ENCODE measurements at places on chromosomes 6 and 20.

DNA sequence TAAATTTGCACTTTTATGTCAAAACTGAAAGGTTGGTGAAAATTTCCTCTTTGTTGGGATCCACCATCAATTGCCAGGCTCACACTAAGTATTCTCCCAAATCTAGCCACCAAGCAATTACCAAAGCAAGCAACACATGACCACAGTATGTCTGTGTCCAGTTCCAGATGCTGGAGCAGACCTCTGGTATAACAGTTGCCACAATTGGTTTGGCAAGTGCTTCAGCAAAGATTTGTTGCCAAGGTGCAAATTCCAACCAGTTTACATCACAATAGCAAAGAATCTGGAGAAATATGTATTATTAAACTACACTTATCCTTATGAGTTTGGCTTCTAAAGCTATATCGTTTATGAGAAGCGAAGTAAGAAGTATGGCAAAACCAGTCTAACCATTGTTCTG is 6.4 kb downstream of the GTF2H5 start:
- no peak for DNase-seq

DNA sequence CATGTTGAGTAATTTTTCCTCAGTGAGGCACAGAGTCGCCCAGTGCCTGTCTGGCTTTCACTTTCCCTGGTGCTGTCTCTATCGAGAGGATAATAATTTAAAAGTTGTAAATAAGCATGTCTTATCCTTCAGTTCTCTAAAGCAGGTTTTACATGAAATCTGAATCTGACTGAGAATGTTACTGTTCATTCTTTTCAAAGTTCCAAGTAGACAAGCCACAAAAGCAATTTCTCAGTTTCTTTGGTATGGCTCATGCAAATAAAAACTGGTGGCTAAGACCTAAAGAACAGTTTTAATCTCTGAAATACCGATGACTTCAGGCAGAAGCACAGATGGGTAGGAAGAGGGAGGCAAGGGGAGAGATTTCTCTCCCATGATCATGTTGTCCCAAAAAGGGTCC is 87.6 kb upstream of the GCM1 start:
- DNase-seq: no peak

DNA sequence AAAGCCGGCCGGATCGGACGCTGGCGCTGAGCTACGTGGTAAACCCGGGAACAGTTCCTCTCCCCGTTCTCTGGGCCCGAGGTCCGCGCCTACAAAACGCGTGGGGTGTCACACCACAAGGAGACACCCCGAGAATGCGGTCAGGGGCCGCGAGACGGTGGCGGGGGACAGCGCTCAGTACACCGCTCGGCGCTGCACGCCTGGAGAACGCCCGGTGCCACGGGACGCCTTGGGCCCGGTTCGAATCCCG is 670 bp downstream of the NCOA5 start:
- DNase-seq: no peak

DNA sequence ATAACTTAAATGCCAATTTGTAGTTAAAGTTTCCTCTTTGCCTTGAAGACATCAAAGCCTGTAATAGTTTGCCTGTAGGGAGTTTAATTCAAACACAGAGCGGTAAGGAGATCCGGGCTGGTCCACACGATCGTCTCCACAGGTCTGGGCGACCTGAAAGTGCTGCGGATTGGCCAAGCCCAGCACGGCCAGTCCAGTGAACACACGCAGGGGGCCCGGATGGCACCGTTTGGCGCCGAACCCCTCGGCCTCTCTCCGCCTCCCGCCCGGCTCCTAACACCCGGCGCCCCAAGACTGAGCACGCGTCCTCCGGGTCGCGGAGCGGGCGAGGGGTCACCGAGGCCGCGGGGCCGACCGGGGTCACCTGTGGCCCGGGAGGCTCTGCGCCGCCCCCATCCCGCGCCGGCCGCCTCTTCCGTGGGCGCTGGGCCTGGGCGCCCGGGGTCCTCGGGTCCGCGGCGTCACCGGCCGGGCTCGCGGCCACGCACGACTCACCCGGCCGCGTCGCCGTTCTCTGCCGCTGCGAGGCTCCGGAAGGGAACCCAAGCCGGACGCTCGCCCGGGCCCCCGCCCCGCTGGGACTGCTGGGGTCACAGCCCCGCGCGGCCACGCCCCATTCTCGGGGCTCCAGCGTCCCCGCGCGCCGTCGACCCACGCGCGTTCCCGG is 481 bp downstream of the SERPINB6 start:
- DNase-seq: no peak

DNA sequence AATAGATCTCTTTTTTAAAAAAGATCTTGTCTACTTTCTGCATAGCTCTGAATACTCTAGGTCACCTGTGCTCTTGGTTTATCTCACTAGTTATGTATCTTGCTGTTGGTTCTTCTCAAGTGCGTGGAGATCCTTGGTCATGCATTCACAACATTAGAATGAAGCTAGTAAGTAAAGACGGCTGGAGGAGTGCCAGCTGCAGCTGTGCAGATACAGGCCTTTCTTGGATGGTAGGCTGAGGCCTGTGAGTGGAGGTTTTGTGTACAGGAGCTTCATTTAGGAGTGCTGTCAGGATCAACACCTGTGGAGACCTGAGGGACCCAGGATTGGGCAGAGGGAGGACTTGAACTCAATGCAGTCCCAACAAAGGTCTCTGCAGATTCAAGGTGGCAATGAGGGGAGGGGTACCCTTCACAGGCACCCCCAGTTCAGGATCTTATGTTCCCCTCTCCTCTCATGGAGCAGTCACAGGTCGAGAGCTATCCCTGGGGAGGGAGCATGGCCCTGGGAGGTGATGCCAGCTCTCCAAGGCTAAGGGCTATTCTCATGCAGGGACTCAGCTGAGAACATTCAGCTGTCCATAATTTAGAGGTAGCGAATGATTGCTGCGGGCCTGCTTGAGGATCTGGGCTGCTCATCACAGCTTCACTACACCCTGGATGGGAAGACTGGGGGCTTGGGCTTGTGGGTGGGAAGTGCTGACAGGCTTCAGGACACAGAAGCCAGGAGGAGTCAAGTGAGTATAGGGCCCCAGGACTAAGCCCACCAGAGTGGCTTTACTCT is 98.9 kb upstream of the ENPP5 start:
- DNase-seq: no peak

DNA sequence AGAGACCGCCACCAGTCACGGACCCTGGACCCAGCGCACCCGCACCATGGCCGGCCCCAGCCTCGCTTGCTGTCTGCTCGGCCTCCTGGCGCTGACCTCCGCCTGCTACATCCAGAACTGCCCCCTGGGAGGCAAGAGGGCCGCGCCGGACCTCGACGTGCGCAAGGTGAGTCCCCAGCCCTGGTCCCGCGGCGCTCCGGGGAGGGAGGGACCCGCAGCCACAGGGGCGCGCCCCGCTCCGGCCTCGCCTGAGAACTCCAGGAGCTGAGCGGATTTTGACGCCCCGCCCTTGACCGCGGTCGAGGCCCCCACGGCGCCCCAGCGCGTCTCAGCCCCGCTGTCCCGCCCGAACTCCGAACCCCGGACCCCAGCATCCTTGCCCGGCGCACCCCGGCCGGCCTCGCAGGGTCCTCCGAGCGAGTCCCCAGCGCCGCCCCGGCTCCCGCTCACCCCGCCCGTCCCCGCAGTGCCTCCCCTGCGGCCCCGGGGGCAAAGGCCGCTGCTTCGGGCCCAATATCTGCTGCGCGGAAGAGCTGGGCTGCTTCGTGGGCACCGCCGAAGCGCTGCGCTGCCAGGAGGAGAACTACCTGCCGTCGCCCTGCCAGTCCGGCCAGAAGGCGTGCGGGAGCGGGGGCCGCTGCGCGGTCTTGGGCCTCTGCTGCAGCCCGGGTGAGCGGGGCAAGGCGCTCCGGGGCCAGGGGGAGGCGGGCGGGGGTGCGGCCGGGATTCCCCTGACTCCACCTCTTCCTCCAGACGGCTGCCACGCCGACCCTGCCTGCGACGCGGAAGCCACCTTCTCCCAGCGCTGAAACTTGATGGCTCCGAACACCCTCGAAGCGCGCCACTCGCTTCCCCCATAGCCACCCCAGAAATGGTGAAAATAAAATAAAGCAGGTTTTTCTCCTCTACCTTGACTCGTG is at the start of gene OXT:
Gene OXT, plus strand, starts transcription at position 11 of the 920 bp plus-strand sequence. Its CDS starts 36 bp downstream, at position 47.
- no peak for DNase-seq

- no peak for DNase-seq
These were observed 125.3 kb downstream of the PREX1 start for GRCh38 chr20:48702455-48702913.

DNA sequence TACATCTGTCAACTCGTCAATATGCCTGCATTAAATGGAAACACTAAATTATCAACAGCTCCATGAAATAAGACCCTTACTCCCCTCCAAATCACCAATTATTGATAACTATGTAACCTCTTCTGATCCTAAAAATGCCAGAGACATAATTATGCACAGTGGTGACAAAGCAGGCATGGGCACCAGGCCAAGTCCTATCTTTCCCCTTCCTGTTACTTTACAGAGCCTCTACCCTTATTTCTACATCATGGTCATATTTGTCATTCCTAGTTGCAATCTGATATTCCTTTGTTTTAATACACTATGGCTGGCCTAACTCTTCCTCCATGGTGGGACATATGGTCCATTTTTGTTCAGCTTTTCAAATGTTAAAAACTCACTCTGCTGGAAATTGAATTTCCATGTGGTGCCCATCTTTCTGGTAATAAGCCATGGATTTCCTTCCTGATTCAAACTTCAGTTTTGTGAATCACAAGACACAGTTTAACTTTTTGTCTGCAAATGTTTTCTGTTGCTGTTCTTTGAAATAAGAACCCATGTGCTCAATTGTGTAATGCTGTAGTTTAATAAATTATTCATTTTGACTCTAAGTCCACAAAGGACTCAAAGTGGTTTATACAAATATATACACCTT is 41.8 kb upstream of the ARFGEF2 start:
- DNase-seq: no peak

GRCh38 chr6:99282479-99283062 is 66.9 kb downstream of the FAXC start:
- DNase-seq: no peak

DNA sequence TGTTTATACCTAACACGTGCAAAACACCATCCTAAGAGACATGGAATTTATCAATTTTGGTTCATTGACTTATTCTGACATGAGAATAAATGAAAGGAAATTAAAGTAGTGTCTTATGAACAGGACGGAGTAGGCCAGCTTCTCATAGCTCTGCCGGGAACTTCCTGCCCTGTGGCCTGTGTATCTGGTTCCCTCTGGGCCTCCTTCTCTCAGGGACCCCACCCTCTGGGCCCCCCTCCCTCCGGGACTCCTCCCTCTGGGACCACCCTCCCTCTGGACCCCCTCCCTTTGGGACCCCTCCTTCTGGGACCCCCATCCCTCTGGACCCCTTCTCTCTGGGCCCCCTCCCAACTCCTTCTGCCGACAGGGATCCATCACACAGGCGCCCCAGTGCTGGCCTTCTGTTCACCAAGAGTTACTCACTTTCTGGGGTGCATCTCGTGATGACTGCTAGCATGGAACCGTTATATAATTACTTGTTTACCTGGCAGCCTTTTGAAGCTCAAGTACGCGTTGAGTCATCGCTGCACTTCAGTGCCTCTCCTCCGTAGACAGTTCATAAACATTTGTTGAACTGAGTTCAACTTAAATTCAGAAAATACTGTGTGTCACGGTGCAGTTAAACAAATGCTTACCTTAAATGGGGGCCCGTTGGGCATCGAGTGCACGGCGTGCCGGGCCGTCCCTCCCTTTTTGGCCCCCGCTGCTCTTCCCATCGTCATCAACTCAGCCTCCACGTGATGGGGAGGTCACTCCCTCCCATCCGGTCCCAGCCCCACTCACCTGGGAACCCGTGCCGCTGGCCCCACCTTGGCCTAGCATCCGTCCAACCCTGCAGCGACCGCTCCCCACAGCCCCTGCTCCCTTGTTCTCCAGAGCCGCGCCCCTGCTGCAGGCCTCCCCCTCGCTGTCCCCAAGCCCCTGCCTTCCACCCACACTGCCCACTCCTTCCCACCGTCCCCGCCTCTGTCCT is 8.1 kb downstream of the CCR6 start:
- DNase-seq: no peak

- no peak for DNase-seq
These were observed 41.8 kb downstream of the C6orf58 start for GRCh38 chr6:127618729-127619128.

GRCh38 chr20:63319164-63320040 is 26.4 kb downstream of the COL20A1 start:
- no peak for DNase-seq

DNA sequence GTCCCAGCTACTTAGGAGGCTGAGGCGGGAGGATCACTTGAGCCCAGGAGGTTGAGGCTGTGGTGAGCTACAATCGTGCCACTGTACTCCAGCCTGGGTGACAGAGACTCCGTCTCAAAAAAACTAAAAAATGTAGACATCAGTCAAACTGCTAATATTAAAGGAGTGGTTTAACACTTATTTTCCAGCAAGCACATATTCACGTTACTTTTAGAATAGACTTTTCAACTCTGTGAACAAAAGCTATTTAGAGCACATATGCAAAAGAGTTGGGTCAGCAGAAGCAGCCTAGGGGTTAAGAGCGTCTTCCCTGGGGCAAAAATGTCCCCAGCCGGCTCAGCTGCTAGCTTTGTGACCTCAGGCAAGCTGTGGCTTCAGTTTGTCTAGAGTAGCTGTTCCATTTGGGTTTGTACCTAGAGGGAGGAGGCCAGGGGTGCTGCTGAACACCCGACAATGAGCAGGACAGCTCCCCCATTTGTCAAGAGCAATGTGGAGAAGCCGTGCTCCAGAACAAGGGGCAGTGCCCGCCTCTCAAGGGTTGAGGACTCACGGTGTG is 62.5 kb upstream of the PTGIS start:
- no peak for DNase-seq

- DNase-seq: no peak
These were observed 185.8 kb upstream of the RAB32 start for GRCh38 chr6:146357578-146358430.

DNA sequence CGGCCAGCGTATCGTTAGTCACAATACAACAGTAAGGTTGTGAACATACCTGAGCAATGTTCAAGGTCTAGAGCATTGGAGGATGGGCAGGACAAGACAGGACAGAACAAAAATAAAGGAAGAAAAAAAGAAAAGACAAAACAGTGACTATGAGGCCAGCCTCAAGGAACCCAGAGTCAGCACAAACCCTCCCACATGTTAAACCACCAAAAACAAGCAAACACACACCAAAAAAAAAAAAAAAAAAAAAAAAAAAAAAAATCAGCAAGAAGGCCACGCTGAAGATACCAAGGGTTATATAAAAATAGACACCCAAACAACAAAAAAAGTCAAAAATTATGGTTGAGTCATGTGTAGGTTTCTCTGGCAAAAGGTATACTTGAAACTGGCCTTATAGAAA is 12.8 kb downstream of the MED23 start:
- no peak for DNase-seq

All from left forelimb (tissue), 1 donor.